ENCODE measurements at places on chromosomes 2 and 18. TPM values are rescaled to one million over a fixed set of nuclear protein-coding genes. Genes with fewer than 3 reads are reported as not detected.

GRCh38 chr2:43897492-43897891 is 58.7 kb downstream of the ABCG8 start:
- no peak for DNase-seq

- peak; percentile 42 for DNase-seq
Measured at GRCh38 chr2:62201307-62201706, 5.4 kb downstream of the B3GNT2 start.

- no peak for DNase-seq
Measured at GRCh38 chr2:200367155-200367554, 60.7 kb downstream of the SPATS2L start.

- no peak for DNase-seq
Measured at GRCh38 chr18:36302676-36303075, 5.2 kb downstream of the FHOD3 start.

GRCh38 chr2:45567974-45568789 is 42.9 kb downstream of the SRBD1 start:
- peak; percentile 40 for DNase-seq

- DNase-seq: peak; percentile 8
Measured at GRCh38 chr18:41126541-41127235, 828.3 kb upstream of the PIK3C3 start.

The MAL gene
- total RNA-seq: not detected

The EFR3B gene
- 1.1 TPM for total RNA-seq

The SERPINB13 gene
- total RNA-seq: not detected

The TMEM200C gene
- total RNA-seq: 0.33 TPM

The POTEC gene
- total RNA-seq: not detected

The GALR1 gene
- total RNA-seq: not detected
